CD8-positive, alpha-beta memory T cell (primary cell): ENCODE measurements at places on chromosomes 12 and 14. TPM values are rescaled to one million over a fixed set of nuclear protein-coding genes. Genes with fewer than 3 reads are reported as not detected.

DNA sequence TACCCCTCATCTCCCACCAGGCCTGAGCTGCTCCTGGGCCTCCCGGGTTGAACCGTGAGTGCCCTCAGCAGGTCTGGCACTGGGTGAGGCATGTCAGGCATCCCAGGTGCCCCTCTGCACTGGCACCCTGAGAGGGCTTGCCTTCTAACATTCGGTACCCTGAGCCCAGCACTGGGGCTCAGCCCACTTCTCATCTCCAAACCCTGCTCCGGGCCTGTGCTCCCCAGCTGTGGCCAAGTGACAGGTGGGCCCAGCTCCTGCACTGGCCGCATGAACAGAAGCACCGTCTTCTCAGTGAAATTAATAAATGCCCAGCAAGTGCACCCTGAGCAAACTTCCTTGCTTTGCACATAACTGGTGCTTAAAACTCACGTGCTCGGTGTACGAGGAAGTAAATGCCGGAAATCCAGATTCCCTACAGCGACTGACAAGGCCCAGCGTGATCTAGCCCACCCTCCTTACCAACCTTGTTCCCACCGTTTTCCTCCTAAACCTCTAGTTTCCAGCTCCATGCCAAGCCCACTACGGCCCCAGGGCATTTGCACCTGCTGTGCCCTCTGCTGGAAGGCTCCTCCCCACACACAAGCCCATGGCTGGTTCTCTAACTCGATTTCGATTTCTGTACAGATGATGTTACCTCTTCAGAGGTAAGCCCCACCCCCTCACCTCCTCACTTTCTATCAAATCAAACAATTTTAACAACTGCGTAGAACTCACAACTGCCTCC is 115.2 kb upstream of the NCOR2 start:
- DNase-seq: no peak
- no peak overlapping the region for H3K4me3 ChIP-seq
- H3K27me3 ChIP-seq: no peaks in the 10 kb centered on the region
- H3K4me1 ChIP-seq: peaks cover 10% of the 10 kb centered on the region
- H3K36me3 ChIP-seq: no peaks in the 10 kb centered on the region
- no peak overlapping the region for H3K27ac ChIP-seq

DNA sequence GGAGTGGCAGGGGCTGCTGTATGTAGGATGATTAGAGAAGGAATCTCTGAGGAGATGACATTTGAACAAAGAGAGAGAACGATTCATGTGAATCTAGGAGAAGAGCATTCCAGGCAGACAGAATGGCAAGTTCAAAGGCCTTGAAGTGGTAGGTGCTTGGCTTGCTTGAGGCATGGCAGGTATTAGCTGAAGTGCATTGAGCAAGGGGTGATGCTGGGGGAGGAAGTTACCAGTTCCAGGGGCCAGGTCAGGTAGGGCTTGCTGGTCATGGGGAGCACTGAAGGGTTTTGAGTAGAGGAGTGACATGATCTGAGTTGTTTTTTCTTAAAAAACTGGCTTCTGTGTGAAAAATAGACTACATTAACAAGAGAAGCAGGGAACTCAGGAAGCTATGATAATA is 71.8 kb downstream of the SPATS2 start:
- no peaks in the 10 kb centered on the region for H3K36me3 ChIP-seq
- no peak overlapping the region for H3K27ac ChIP-seq
- no peak for DNase-seq
- H3K27me3 ChIP-seq: no peaks in the 10 kb centered on the region
- H3K4me3 ChIP-seq: no peak overlapping the region

DNA sequence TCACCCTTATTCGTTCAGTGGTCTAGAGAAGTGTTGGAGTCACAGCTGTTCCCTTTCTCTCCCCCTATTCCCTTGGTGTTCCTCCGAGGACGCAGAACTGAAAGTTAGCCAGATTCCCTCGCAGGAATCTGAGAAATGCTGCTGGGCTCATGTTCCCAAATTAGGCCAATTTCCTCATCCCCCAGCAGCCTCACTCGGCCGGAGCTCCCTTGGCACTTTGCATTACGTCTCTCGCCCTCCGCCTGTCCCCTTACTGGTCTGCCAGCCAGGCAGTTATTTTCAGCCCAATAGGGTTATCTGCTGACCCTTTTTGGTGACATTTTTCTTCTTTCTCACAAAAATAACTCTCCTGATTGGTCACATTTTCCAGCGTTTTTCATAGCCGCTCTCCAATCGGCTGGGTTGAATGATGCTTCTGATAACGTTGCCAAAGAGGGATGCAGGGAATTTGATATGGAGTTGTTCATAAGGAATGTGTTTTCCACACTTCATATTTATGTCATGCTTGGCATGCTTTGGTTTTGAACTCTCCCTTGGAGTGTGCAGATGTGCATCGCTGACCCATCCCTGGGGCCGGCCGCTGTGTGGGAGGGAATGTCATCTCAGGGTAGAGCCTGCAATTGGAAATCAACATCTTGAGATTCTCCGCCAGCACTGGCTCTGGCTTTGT is 9.9 kb downstream of the IFT43 start:
- DNase-seq: no peak
- H3K27ac ChIP-seq: no peak overlapping the region
- H3K4me1 ChIP-seq: no peaks in the 10 kb centered on the region
- H3K36me3 ChIP-seq: peaks cover 14% of the 10 kb centered on the region

DNA sequence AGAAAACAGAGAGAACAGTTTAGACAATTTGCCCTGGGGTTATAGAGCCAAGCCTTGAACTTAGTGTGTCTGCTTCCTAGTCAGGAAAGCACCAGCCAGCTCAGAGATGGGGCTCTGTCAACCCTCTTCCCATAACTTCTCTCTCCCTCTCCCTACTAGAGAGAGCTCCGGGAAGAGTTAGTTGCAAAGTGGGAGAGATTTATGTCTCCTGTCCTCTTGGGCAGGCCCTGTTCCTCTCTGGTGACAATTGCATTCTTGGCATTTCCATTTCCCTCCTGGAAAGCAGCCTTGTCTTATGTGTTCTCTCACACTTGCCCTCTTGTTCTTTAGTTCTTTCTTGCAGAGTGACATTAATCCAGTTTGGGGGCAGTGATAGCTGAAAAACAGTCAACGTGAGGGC is 42.1 kb upstream of the TUNAR start:
- no peaks in the 10 kb centered on the region for H3K4me1 ChIP-seq
- H3K36me3 ChIP-seq: no peaks in the 10 kb centered on the region
- DNase-seq: no peak
- no peak overlapping the region for H3K4me3 ChIP-seq
- H3K27me3 ChIP-seq: no peaks in the 10 kb centered on the region
- no peak overlapping the region for H3K27ac ChIP-seq

GRCh38 chr12:69386921-69387320 is 27.4 kb downstream of the YEATS4 start:
- no peaks in the 10 kb centered on the region for H3K36me3 ChIP-seq
- no peaks in the 10 kb centered on the region for H3K4me1 ChIP-seq
- DNase-seq: no peak
- H3K27ac ChIP-seq: no peak overlapping the region

DNA sequence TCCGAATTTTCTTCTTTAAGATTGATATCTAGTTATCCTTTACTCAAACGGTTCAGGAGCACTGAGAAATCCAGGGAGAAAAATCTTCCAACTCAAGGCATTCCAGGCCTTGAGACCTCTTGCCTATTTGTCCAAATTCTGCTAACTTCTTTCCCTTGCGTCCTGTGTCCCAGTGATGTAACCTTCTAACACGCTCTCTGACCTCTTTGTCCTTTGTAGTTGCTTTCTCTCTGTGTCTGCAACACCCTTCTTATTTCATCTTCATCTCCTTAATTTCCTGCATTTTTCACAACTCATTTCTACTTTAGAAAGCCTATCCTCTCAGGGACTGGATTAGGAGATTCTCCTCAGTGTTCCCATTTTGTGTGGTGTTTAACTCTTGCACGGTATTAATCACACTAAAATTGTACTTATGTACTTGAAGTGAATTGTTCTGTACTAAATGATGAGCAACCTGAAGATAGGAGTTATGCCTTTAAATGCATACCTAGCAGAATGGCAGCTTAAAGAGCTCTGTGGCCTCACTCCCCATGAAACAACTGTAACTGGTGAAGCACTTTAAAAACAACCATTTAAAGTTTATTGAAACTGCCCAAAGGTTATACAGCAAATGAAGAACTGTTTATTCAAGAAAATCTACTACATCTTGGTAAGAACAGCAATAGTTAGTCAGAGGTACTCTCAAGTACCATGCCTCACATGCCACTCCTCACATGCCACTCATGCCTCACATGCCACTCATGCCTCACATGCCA is 7.4 kb upstream of the SNAPC1 start:
- H3K27ac ChIP-seq: no peak overlapping the region
- no peaks in the 10 kb centered on the region for H3K36me3 ChIP-seq
- H3K4me3 ChIP-seq: no peak overlapping the region

CISTR gene
- not detected for total RNA-seq
